NCI-H2029 (cell line): ENCODE measurements at places on chromosomes 16 and 17.

DNA sequence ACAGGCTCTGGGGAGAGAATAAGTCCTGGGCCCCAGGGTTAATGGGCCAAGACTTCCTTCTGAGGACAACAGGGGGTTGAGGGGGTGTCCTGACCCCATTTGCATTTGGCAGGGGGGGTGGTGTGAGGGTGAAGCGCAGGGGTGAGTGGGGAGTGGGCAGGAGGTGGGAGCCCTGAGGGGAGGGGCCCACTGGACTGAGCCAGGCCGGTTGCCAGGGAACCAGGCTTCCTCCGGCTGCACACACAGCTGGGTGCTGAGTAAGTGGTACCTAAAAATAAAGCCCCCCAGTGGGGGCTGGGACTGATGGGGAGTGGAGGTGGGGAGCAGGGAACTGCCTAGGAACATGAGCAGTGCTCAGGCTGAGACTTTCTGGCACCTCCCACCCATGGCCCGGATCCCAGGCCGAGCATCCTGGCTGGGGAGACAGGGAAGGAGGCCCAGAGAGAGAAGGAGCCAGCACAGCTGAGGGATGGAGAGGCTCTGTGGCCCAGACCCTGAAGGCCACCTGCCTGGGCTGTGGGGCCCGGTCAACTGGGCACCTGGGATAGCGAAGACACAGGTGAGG lies 7.5 kb upstream of the RASD1 start:
- no peak for DNase-seq

GRCh38 chr16:74071996-74072535 lies 224.5 kb upstream of the PSMD7 start:
- DNase-seq, result no peak

- no peak for DNase-seq
Observed at GRCh38 chr16:88778271-88778525, 6.8 kb downstream of the PIEZO1 start.

- DNase-seq, result no peak
Observed at GRCh38 chr16:27762441-27762840, 212.5 kb downstream of the KATNIP start.

DNA sequence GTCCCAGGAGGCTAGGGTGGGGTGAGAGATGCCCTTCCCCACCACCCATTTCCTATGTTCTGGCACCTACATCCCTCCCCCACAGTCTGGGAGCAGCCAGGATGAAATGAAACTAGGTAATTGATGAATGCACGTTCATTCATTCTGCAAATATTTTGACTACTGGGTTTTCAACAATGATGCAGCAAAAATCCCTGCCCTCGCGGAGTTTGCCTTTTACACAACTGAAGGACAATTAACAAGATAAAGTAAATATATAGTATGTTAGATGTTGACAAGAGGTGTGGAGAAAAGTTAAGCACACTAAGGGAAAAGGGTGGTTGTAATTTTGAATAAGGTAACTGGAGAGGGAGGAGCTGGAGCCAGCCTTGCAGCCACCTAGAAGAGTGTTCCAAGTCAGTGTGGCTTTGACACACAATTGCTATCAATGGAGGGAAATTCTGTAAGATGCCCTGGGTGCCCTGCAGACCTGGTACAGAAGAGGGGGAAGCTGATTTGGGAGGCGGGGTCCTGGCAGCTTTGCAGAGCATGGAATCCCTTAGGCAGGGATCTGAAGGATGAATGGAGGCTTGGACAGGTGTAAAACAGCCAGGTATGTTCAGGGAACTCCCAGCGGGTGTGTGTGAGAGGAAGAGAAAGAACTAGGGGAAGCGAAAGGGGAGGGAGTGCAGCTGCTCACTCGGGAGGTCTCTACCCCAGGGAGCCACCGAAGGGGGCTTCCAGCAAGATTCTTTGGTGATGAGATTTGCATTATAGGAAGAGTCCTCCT lies 2.5 kb downstream of the TMEM92 start:
- DNase-seq, result no peak

DNA sequence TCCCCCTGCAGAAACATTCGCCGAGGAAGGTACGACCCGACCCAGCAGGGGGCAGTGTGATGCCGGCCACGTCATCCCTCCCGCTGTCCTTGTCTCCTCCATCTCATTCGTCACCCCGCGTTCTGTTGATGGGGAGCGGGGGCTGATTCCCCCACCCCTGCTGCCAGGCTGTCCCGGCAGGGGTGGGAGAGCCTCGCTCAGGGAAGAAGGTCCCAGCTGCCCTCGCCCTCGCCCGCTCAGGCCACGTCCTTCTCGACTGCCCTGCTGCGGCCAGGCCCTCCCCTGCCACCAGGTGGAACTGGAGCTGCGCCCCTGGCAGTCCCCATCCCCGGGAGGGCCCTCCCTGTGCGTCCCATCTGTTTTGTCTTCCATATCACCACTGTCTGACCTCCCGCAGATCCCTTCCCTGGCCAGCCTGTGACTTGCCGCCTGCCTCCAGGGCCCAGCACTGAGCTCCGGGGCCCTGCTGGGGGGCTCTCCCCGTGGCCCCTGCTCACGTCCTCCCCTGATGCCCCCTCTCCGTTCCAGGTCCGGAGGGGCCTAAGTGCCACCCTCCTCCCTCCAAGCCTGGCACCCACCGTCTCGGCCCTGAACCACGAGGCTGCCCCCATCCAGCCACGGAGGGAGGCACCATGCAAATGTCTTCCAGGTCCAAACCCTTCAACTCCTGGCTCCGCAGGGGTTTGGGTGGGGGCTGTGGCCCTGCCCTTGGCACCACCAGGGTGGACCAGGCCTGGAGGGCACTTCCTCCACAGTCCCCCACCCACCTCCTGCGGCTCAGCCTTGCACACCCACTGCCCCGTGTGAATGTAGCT lies 20.6 kb downstream of the ADAM11 start:
- peak; percentile 15 for DNase-seq

DNA sequence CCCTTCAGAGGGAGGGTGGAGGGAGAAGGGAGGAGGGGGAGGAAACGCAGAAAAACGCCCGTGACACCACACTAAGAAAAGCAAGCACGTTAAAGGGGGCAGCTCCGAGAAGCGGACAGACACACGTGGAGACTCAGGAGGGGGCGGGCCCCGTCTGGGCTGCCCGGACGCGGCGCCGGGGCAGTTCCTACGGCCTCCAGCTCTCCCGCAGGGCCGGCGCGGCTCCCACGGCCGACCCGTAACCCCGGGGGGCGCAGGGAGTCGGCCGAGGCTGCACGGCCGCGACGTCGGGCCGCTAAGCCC lies 362 bp downstream of the KLHDC4 start:
- no peak for DNase-seq

GRCh38 chr17:31073411-31073810 lies 21.4 kb upstream of the NF1 start:
- DNase-seq, result no peak

GRCh38 chr17:28484296-28484695 lies 10.9 kb downstream of the SLC13A2 start:
- DNase-seq, result no peak
